ENCODE measurements at places on chromosomes 6 and 20.

GRCh38 chr20:21272279-21272678 is 30.9 kb upstream of the XRN2 start:
- no peak for DNase-seq

DNA sequence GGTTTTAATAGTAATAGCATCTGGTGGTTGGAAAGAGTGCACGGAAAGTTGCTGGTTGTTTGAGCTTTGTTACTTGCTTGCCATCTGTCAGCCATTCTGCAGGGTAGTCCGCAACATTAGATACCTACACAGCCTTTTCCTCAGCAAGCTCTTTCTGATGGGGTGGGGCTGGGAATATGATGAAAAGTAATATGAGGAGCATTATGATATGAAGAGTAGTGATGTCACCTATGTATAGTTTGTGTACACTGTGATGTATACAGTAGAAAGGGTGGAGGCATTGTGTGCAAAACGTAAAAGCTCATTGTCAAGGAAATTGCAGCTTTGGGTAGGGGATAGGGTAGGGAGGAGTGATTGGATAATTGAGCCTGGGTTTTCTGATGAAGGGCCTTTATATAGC is 16.1 kb downstream of the SCAF8 start:
- no peak for DNase-seq

GRCh38 chr6:37830225-37830624 is 10.7 kb downstream of the ZFAND3 start:
- no peak for DNase-seq

DNA sequence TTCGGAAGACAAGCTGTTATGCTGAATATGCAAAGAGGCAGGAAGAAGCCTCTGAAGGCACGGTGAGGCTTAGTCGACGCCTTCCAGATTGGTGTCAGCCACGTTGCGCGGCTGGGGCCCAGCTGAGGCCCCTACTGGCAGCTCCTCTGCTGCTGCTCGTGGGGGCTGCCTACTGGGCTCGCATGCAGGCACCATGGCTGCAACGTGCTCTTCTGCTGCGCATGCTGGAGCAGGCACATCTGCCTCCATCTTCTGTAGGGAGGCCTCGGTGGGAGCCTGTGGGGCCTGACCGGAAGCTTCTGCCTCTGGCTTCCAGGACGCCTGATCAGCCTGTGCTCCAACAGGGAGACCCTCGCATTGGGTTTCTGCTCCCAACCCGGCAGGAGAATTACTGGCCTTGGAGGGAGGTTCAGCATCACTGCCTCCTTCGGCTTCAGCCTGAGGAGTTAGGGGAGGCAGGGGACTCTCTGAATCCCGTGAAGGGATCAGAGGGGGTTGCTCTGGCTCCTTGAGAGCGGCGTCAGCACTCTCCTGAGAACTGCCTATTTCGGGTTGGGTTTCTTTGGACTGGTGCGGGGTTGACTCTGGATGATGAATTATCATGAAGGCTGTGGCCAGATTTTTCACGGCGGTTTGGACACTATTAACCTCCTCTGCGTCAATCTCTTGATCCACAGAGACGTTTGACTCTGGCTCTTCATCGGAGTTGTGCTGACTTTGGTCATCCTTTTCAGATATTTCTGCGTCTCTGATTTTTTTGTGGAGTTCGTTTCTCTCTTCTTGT is 49.1 kb downstream of the TXLNB start:
- DNase-seq = no peak

DNA sequence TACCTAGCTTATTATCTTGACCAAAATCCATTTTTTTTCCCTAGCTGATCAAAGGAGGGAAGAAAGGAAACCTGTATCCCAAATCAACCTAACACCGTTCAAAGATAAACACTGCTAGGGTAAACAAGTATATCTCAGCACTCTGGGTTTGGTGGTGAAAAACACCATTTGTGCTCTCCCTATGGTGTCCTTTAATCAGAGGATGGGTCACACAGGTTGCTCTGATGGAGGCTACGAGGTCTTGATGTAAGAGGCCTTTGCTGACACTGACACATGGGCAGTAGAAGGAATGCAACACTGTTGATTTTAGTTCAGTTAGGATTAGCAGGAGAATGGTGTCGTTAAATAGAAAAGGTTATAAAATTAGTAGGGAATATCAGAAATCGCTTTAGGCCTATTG is 179.3 kb downstream of the HDGFL1 start:
- no peak for DNase-seq

DNA sequence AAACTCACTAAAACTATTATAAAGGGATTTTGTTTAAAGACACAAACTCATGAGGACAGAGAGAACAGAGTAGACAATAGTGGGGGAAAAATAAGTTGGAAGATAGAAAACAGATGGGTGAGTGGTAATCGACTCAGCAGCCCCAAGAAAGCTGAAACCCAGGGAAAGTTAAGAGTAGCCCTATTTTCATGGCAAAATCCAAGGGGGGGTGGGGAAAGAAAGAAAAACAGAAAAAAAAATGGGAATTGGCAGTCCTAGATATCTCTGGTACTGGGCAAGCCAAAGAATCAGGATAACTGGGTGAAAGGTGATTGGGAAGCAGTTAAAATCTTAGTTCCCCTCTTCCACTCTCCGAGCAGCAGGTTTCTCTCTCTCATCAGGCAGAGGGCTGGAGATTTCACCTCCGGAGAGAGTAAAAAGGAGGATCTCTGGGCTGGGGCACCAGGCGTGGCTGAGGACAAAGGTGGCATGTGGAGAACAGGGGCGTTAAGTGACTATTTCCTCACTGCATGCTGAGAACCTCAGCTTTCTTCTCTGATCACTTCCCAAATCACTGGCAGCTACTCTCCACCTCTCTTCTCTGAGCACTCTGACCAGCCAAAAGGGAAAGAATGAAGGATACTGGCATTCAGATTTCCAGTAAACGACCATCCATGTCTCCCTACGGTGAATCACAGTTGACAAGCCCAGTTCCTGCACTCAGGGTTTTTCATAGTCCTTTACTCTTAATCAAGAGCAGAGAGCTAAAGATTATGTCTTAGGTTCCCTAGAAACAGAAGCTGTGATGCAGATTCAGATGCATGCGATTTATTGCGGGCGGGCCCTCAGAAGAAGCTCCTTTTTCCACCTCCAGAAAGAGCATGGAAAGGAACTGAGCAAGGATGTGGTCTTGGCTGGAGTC is 7.3 kb upstream of the RNF24 start:
- no peak for DNase-seq

DNA sequence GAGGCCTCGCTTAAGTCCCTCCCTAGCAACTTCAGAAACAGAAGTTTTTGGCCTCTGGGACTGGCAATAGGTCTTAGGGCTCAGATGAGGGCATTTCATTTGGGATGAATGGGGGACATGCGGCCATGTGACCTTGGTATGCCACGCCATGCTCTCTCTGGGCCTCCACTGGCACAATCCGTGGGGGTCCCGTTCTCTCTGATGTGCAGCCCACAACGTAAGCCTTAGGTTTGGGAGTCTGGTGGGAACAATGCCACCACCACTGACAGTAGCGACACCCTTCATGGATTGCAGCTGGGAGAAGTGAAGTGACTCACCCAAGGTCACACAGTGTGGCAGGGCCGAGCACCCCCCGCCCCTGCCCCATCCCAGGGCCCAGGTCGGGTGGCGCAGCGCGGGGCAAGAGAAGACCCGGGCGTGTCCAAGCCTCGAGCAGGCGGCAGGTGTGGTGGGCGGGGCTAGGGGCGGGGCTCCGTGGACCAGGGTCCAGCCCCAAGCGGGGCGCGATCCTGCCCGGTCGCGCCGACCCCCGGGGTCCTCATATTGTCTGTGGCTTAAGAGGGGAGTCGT is 864 bp upstream of the CEBPB start:
- DNase-seq = no peak

- DNase-seq = no peak
Observed at GRCh38 chr6:1255636-1256365, 56.1 kb upstream of the FOXQ1 start.

DNA sequence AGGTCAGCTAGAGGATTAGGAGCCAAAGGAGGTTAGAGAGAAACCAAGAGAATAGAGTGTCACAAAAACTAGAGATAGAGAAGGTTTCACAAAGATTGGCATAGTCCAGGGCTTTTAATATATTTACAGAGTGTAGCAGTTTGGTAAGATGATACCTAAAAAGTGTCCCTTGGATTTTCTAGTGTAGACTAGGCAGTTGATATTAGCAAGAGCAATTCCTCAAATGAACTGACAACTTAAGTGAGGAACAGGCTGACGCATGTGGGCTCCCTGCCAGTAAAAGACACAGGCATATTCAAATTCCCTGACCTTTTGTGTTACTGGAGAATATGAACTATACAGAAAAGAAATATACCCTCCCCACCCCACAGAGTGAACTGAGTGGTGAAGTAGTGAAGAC is 40.1 kb downstream of the VTA1 start:
- peak; percentile 1 for DNase-seq

DNA sequence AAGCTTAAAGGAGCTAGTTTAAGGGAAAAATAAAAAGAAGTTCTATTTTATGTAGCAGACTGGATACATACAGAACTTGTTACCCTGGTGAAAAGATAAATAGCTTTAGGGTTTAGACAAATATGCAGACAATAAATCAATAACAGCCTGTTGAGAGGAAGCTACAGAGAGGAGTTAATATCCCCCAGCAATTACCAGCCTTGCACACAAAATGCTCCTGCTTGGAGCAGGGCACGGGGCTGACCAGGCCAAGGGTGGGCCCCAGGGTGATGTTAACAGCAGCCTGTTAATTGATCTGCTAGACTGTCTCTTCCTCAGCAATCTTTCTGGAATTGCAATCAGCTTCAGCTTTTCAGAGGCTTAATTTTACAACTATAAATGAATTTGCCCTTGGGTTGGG is 125.1 kb upstream of the SOX4 start:
- DNase-seq = no peak

- no peak for DNase-seq
Observed at GRCh38 chr6:46104209-46104608, 25.6 kb upstream of the ENPP4 start.

- no peak for DNase-seq
Observed at GRCh38 chr6:80021131-80021530, 16.7 kb downstream of the TTK start.

DNA sequence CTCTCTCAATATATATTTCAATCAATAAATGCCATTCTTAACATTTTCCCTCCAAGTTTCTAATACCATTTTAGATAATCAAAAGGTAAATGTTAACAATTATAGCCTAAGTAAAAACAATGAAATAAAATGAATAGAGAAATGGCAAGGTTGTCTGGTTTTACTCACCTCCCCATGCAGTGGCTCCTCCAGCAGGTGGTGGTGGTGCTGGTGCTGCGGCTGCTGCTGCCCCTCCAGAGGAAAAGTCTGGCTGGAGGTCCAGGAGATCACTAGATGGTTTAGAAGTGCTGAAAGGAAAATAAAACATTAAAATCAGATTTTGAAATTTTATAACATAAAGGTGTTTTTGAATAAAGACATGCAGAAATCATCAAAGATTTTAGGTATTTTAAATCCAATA is 93.2 kb downstream of the PRSS35 start:
- DNase-seq = no peak

DNA sequence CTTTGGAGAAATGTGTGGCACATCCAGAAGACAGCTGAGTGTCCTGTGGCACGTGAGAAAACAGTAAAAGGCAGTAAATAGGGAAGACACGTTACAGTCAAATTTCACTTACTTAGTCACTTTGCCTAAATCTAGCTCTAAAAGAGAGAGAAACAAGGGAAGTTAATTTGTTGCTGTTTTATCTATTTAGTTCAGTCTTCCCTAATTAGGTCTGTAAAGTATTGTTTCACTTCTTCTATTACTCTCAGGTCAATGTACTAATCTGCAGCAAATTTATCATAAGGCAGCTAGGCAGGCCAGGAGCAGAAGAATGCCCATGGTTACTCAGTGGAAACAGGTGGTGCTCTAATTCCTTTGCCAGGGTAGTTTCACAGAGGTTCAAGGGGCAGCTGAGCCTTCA is 124.3 kb upstream of the CNR1 start:
- no peak for DNase-seq

GRCh38 chr6:134908906-134909516 is 40.9 kb downstream of the ALDH8A1 start:
- DNase-seq = no peak

DNA sequence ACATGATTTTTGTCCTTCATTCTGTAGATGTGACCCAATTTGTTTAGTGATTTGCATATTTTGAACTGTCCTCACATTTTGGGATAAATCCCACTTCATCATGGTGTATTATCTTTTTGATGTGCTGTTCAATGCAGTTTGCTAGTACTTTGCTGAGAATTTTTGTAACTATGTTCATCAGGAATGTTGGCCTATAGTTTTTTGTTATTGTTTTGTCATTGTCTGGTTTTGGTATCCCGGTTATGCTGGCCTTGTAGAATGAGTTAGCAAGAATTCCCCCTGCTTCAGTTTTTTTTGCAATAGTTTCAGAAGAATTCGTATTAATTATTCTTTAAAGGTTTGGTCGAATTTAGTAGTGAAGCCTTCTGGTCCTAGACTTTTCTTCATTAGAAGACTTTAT is 11.9 kb downstream of the KIF25 start:
- DNase-seq = no peak

- no peak for DNase-seq
Observed at GRCh38 chr20:39822667-39823066, 860.5 kb downstream of the DHX35 start.

DNA sequence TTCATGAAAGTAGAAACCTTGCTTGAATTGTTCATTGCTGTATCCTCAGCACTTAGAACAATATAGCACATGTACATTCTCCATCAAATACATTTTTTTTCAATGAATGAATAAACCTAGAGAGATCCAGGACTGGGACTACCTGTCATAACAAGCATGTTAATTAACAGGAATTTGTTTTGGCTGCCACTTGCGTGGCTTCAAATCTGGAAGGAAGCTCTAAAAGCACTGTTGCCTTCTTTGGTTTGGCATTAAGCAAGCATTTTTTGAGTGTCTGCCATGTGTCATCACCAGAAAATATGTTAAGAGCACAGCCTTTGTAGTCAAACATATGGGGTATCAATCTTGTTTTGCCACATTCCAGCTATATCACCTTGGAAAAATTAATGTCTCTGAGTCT is 131.9 kb upstream of the BACH2 start:
- no peak for DNase-seq

GRCh38 chr6:51472745-51473487 is 614.5 kb downstream of the PKHD1 start:
- no peak for DNase-seq

DNA sequence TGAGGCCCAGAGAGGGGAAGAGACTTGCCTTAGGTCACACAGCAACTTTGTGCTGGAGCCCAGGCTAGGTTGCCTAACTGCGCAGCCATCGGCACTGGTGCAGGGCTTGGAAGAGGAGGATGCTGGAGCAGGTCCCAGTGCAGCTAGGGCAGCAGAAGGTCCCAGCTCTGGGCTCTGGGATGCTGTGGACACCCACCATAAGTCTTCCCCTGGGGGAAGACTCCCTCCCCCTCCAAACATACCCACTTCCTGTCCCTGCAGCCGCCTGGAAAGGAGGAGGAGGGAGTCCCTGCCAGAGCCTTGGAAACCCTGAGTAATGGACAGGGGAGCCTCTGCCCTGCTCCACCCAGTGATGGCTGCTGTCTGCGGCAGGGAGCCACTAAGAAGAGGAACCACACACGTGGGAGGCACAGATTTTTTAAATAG is 93.6 kb downstream of the NCR2 start:
- no peak for DNase-seq

DNA sequence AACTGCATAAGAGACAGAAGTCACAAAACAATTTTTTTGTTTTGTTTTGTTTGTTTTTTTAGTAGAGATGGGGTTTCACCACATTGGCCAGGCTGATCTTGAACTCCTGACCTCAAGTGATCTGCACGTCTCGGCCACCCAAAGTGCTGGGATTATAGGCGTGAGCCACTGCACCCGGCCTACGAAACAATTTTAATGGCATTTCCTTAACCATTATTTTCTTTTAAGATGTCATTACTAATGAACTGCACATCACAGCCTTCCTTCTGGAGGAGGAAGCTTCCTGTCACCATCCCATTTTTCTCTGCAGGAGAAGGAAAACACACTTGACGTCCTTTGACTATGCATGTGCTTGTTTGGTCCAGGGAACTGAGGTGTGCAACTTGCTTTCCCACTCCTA is 125.3 kb upstream of the AKIRIN2 start:
- DNase-seq = no peak

Data from NCI-H1092 treated with DMSO at 0.1 percent for 48 hours (cell line).